ENCODE measurements at places on chromosomes 1 and 21.

GRCh38 chr1:90246069-90246468 is 251.2 kb downstream of the ZNF326 start:
- no peak for DNase-seq

GRCh38 chr1:33043267-33044092 is 6.8 kb upstream of the AK2 start:
- no peak for DNase-seq

DNA sequence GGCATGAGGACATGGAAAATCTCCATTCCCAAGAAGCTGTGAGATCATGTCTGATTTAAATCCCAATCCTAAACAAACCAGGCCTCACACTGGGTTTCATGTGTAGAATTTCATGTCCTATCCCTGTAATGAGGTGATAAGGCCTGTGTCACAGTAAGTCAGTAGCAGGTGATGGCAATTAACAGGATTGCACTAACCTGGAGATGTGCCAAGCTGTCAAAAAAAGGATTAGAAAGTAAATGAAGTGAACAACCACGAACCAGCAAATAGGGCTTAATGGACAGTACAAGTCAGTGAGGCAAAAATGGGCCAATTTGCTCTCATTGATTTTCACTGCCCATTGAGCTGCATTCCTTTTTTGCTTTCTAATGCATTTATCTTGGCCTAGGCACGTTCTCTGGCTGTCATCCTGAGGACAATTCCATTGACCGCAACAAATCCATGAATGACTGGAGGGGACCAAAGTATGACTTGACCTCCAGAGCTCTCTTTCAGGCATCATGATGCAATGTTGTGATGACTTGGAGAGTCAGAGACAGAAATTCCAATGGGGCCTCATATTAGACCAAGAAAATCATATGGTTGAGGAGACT is 673.6 kb upstream of the ADGRL2 start:
- DNase-seq: no peak

GRCh38 chr1:113340038-113340437 is 50.3 kb upstream of the MAGI3 start:
- no peak for DNase-seq

GRCh38 chr1:182615468-182616129 is 11.4 kb upstream of the RGS16 start:
- DNase-seq: peak; percentile 88

DNA sequence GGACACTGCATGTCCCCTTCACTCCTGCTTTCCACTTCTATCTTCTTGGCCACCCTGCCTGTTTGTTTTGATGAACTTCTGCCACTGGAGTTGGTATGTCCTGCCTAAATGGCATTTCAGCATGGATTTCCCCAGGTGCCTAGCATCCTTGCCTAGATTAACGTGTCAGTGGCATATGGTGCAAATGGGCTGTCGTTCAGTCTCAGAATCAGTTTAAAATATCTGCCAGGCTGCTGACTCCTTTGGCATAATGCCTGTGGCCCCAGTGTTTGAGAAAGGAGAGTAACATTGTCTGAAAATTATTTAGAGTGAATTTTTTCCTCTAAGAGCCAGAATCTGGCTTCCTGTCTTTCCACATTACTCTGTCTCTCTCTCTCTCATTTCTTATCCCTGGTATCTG is 64.9 kb upstream of the BARHL2 start:
- DNase-seq: no peak

GRCh38 chr1:150968491-150968890 is 6.1 kb downstream of the CERS2 start:
- no peak for DNase-seq

GRCh38 chr21:26194811-26195251 is 24.3 kb upstream of the APP start:
- no peak for DNase-seq

GRCh38 chr1:201649761-201650622 is 111.1 kb downstream of the NAV1 start:
- DNase-seq: peak; percentile 87

- no peak for DNase-seq
Observed at GRCh38 chr21:35050348-35051286, 1.5 kb upstream of the RUNX1 start.

DNA sequence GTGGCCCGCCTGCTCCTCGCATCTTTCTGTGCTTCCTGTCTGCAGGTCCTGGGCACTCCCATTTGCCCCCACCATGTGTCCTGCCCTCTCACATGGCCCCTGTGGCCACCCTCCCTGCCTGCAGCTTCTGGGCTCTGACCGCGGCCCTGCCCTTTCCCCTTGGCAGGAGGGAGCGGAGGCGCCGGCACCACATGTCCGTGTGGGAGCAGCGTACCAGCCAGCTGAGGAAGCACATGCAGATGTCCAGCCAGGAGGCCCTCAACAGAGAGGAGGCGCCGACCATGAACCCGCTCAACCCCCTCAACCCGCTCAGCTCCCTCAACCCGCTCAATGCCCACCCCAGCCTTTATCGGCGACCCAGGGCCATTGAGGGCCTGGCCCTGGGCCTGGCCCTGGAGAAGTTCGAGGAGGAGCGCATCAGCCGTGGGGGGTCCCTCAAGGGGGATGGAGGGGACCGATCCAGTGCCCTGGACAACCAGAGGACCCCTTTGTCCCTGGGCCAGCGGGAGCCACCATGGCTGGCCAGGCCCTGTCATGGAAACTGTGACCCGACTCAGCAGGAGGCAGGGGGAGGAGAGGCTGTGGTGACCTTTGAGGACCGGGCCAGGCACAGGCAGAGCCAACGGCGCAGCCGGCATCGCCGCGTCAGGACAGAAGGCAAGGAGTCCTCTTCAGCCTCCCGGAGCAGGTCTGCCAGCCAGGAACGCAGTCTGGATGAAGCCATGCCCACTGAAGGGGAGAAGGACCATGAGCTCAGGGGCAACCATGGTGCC is 249.1 kb downstream of the CACNA1E start:
- DNase-seq: no peak

DNA sequence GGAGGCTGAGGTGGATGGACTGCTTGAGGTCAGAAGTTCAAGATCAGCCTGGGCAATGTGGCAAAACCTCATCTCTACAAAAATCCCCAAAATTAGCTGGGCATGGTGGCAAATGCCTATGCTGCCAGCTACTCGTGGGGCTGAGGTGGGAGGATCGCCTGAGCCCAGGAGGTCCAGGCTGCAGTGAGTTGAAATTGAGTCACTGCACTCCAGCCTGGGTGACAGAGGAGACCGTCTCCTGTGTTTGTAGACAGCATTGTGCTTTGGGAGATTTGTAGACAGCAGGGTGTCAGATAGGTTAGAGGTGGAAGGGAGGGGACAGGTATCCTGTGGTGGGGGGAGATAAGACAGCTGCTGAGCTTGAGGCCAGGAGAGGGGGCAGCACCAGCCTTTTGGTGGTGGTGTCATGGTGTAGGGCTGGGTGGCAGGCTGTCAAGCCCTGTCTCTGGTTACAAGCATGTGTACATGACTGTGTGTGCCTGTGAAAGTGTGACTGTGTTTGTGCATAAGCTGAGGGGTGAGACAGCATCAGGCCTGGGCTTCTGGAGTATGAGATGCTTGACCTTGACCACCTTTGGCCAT is 15.2 kb downstream of the PPFIA4 start:
- DNase-seq: no peak

DNA sequence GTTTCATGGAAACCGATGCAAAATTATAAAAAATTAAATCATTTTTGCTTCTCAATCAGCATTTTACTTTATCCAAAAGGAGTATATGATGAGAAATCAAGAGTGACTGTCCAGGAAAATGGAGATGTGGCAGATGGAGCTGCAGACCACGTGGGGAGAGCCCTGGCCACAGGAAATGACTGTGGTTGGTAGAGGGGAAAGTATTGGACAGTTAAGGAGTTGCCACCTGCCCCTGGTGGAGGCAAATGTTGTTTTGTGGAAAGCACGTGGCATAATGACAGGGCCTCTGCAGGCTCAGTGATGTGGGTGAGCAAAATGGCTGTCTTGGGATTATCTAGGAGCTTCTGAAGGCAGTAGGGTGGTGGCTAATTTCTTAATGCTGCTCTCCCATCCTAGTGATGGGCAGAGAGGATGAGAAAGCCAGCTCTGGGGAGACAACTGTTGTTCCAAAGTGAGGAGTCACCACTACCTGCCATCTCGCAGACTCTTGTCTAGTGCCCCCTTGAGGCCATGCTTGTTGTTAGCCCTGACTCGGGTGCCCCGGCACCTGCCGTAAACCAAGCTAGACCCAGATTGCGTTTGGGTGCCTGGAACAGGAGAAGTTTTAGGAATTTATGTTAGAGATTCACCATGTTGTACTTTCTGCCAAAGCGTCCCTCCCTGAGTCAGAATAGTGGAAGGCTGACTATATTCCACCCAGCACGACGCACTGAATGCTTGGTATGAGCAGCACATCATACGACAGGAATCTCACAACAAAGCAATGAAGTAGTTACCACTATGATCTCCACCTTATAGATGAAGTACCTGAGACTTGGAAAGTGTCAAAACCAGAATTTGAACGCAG is 144.0 kb downstream of the ROR1 start:
- DNase-seq: no peak

GRCh38 chr1:3159996-3160395 is 91.0 kb downstream of the PRDM16 start:
- DNase-seq: no peak

DNA sequence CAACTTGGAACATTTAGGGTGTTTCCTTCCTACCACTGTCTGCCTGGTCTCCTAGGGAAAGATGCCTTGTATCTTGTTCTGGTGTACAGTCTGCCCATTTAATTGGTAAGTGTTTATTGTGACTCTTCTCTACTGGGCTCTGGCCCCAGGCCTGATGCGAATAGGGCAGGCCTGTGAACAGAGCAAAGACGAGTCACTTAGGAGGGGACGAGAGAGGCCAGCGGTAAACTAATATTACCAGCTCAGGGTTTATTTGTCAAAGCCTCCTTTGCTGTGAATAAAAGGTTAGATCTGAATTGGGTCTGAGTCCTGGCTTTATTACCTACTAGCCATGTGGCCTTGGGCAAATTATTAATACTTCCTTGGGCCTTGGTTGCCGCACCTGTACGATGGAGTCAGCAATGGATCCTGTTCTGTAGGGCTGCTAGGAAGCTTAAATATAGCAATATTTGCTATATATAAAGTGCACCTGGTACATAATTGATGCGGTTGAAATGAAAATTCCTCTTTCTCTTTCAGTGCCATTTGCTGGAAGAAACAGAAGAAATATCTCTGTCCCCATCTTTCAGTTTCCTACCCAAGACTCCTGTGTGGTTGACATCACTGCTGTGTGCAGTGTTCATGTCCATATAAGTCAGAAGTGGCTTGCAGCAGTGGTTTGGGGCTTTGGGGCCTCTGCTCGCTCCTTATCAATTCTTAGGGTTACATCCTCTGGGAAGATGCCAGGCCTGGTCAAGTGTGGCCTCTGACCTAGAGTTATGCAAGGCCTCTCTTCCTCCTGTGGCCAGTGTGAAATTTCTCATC is 32.4 kb downstream of the MAPKAPK2 start:
- peak; percentile 34 for DNase-seq

- DNase-seq: no peak
Observed at GRCh38 chr1:167704715-167705114, 17.1 kb upstream of the MPZL1 start.

- no peak for DNase-seq
Observed at GRCh38 chr1:218674280-218674773, 329.2 kb downstream of the TGFB2 start.

- no peak for DNase-seq
Observed at GRCh38 chr21:38784458-38785266, 21.1 kb upstream of the ETS2 start.

- DNase-seq: no peak
Observed at GRCh38 chr21:21163904-21164303, 165.7 kb downstream of the NCAM2 start.

- no peak for DNase-seq
Observed at GRCh38 chr1:166383137-166383536, 216.3 kb upstream of the FAM78B start.

DNA sequence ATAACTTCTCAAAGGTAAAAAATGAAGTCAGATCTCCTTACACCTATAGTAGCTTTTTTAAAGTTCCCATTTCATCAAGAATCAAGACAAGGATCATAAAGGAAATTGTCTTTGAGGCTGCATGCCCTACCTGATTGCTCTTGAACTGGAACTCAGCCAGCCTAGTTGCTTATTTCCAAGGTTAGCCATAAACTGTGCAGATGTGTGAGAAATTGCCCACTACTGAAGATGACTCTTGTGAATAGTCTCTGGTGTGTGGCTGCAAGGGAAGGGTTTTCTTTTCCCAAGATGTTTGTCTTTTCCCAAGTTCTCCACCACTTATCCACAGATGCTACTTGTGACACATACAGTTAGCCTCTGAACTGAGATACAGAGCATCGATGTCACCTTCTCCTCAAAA is 81.7 kb upstream of the DUSP10 start:
- no peak for DNase-seq

DNA sequence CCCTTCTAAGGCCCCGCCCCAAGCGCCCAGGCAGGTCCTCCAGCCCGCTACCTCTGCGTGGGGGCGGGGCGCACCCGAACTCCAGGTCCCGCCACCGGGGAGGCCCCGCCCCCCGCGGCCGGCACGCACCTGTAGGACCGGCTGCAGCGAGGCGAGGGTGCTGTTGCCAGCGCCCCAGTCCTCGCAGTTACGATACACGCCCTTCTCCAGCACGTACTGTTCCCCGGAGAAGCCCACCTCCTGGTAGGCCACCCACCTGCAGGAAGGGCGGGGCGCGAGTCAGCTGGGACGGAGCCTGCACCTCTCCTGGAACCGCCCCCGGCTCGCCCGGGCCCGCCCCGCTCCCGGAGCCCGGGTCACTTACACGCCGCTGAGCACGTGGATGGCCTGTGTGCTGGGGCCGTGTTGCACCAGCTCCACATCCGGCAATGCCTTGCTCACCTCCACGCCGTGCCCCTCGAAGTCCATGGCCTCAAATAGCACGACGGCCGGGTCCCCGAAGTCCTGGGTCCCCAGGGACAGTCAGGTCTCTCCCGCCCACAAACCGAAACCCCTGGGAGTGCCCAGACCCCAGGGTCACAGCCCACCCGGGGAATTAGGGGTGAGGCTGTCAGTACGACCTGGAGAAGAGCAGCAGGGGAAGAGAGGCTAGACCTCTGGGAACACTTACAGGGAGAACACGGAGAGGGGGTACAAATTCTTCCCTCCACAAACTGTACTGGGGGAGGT is 17.3 kb downstream of the CRYBG2 start:
- peak; percentile 87 for DNase-seq

GRCh38 chr1:103416681-103417286 is 108.7 kb upstream of the RNPC3 start:
- no peak for DNase-seq

DNA sequence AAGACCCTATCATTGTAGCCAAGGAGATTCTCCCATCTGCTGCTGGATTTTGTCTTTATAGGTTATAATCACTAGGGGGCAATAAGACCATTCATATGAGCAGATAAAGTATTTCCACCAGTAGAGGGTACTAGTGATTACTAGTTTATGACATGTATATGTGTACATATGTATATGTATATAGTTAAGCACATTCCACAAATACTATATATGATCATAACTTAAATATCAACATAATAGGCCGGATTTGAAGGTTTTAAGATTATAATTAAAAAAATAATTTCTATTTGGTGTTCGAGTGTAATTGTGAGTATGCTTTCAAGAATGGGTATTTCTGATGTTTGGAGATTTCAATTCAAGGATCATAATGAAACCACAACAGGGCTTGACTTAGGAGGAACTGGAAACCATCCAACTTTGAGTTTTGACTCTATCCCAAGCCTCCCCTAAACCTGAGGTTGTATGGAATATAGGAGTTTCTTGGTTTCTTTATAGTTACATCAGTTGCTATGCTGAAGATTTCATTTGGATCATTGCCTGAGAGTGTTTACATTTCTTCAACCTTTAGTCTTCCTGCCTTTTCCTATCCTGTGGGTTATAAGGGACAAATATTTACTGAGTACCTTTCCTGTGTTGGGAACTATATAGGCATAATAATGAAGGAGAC is 16.9 kb downstream of the TCEANC2 start:
- DNase-seq: no peak

- DNase-seq: no peak
Observed at GRCh38 chr1:50853325-50853724, 106.7 kb downstream of the FAF1 start.

- DNase-seq: no peak
Observed at GRCh38 chr1:21935393-21935804, 1.7 kb downstream of the HSPG2 start.

All from suprapubic skin (tissue), 4 donors.